ENCODE measurements at places on chromosomes 3 and 15.

- DNase-seq, result no peak
Measured at GRCh38 chr15:99085413-99086326, 19.2 kb upstream of the SYNM start.

GRCh38 chr3:32840086-32840841 is 22.5 kb downstream of the TRIM71 start:
- no peak for DNase-seq

DNA sequence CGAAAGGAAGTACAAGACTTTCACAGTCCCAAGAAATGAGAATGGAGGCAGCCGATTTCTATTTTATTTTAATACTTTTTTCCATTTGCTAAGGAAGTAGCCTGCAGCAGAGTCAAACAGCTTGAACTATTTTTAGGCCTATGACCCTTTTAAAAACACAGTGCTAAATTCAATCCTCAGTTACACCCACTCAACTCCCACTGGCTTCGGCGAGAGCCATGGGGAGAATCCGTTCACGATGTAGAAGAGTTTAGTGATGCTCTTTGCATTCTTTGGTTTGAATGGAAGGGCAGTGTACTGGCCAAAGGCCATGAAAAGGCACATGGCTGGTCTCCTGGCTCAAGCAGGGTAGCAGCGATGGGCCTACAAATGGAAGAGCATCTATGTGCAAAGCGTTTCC is 343.5 kb downstream of the FOXP1 start:
- DNase-seq, result no peak

DNA sequence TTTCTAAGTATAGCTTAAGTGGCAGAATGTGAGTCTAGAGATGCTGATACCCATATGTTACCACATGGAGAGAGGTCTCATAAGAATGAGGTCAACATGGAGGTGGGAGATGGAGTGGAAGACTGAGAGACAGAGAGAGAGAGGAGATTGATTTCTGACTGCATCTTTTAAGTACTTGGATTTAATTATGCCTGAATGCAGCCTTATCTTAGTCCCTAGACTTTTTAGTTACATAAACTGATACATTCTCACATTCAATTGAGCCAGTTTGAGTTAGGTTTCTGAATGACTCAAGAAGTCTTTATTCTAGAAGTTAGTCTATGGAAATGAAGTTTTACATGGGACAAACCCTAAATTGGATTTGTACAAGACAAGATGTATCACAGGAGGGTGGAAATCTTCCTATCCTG is 58.5 kb upstream of the TNFSF10 start:
- no peak for DNase-seq

DNA sequence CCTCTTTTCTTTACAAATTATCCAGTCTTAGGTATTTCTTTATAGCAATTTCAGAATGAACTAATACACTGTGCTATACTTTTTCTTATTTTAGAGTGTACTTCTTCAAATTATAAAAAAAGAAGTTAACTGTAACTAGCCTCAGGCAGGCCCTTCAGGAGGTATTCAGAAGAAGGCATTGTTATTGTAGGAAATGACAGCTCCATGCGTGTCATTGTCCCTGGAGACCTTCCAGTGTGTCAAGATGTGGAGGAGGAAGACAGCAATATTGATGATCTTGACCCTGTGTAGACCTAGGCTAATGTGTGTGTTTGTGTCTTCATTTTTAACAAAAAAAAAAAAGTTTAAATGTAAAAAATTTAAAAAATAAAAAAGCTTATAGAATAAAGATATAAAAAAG is 55.5 kb downstream of the IL12A start:
- no peak for DNase-seq

GRCh38 chr3:184186184-184186901 is at the start of gene ABCF3:
ABCF3 (plus strand) TSS chr3:184186199; CDS start chr3:184186208, 9 bp downstream.
- DNase-seq, result no peak

DNA sequence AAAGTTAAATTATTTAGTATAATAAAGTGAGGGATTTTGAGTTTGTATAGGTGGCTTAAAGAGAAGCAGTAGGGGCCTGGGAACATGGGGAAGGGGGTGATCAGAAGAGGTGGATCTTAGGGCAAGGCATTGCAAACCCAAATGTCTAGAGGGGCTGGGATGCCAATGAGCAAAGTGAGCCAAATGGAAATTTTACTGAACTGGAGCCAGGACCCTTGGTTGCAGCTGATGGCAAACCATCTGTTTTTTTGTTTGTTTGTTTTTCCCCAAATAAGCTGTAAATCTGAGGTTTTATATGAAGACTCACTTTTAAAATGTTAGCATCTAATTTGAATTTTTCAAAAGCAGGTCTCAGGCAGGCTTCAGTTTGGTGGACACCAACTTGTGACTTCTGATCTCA is 14.8 kb upstream of the PARP14 start:
- no peak for DNase-seq

- no peak for DNase-seq
Measured at GRCh38 chr15:81418891-81419290, 44.9 kb upstream of the TMC3 start.

DNA sequence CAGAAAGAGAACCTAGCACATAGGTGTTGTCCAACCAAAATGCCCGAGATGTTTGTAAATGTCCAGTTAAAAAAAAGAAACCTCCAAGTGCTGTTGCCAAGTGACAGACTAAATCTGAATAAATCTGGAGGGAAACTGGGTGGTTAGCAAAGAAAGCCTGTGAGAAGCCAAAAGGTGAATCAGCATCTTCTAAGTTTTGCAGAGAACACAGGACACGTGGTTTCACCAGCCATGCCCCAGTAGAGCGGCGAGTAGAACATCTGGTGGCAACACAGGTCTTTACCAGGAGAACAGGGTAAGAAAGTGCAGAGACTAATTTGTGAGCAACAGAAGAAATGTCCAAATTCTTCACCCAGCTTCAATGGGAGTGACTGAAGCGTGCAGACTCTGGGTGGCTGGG is 986.0 kb downstream of the ROBO2 start:
- no peak for DNase-seq

DNA sequence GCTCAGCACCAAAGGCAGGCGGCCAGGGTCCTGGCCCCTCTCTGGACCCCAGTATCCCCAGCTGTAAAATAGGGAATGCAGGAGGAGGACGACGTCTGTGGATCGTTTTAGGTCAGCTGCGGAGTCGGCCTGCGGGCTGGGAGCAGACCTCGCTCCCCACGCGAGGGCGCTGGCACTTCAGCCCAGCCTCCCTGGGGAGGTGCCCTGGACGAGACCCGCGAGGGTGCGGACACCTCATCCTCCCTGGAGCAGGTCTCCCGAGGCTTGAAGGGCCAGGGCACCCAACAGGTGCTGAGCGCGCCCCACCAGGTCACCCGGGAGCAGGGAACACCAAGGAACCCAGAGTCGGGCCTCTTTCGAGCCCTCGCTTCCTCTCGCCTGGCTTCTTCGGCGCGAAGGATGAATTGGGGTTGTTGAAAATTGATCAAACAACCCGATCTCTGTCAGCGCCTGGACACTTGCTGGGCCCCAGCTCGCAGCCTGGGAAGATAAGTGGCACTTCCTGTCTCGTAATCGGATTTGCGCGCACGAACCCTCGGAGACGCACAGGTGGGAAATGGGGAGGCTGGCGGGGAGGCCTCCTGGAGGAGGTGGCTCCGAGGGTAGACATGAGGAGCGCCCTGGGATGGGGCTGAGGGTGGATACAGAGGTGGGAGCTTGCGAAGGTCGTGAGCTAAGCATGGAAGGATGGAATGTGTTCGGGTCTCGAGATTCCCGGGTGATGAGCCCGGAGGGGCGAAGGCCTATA is 588 bp upstream of the VIPR1 start:
- DNase-seq, result peak; percentile 27

GRCh38 chr15:78921517-78921916 is 23.3 kb downstream of the CTSH start:
- no peak for DNase-seq

- no peak for DNase-seq
Measured at GRCh38 chr15:98668566-98669308, 20.4 kb downstream of the IGF1R start.

- DNase-seq, result no peak
Measured at GRCh38 chr3:53516339-53516738, 21.9 kb downstream of the CACNA1D start.

- DNase-seq, result no peak
Measured at GRCh38 chr15:51709031-51709430, 27.7 kb downstream of the SCG3 start.

GRCh38 chr3:24433838-24434591 is 60.6 kb downstream of the THRB start:
- no peak for DNase-seq

DNA sequence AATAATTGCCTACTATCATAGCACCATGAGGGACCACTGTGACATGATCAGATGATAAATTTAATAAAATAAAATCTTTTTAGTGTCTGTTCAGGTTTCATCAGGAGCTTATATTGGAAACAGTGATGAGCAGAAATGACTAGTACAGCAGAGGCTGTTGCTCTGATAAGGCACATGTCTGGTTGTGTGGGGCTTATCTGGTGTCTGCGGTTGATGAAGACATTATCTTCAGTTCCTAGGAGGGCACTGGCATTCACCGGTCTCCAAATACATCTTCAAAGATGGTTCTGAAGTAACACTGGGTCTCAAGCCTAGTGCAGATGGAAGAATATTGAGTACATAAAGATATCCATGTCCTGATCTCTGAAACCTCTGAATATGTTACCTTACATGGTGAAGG is 125.3 kb downstream of the SUCNR1 start:
- DNase-seq, result no peak

DNA sequence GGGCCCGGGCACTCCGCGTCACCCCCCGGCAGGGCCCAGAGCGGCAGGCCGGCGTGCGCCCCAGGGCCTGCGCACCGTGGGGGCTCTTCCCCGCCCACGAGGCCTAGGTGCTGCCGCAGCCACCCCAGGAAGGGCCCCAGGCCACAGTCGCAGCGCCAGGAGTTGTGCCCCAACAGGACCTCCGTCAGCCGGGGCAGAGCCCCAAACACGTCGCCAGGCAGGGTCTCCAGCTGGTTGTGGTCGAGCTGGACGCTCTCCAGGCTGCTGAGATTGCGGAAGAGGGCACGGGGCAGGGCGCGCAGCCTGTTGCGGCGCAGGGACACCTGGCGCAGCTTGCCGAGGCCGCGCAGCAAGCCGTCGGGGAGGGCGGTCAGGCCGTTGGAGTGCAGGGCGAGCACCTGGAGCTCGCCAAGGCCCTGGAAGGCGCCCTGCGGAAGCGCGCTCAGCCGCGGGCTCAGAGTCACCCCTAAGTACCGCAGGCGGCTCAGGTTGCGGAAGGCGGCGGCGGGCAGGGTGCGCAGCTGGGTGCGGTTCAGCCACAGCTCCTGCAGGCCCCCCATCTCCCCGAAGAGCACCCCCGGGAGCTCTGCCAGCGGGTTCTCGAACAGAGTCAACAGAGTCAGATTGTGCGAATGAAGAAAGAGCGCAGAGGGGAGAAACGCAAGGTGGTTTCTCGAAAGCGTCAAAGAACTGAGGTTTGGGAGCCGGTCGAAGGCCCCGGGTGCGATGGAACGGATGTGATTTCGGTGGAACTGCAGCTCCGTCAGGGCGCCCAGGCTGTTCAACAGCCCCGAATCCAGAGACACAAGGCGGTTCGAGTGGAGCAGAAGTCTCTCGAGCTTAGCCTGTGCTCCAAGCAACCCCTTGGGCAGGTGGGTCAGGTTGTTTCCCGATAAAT is 2.0 kb downstream of the GP5 start:
- DNase-seq, result no peak

DNA sequence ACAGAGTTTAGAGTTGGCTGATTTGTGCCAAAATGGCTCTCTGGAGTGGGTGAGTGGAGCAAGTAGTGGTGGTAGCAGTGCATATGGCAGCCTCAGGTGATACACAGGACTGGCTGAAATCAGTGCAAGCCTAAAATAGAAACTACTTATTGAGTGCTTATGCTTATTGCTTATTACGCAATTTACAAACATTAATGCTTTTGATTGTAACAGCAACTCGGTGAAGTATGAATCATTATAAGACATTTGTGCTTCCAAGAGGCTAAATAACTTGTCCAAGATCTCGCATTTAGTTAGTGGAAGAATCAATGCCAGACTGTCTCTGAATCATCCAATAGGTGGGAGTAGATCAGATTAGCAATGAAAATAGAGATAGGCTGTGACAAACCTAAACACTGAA is 353.8 kb downstream of the NAALADL2 start:
- no peak for DNase-seq

DNA sequence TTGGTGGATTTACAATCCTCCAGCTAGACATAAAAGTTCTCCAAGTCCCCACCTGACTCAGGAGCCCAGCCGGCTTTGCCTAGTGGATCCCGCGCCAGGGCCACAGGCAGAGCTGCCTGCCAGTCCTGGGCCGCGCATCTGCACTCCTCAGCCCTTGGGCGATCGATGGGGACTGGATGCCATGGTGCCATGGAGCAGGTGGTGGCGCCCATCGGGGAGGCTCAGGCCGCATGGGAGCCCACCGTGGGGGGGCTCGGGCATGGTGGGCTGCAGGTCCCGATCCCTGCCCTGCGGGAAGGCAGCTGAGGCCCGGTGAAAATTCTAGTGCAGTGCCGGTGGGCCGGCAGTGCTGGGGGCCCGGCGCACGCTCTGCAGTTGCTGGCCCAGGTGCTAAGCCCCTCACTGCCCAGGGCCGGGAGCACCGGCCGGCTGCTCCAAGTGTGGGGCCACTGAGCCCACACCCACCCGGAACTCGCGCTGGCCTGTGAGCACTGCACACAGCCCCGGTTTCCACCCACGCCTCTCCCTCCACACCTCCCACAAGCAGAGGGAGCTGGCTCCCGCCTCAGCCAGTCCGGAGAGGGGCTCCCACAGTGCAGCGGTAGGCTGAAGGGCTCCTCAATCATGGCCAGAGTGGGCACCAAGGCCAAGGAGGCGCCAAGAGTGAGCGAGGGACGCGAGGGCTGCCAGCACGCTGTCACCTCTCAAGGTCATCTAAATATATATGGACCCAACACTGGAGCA is 38.8 kb upstream of the IGSF11 start:
- DNase-seq, result no peak

- no peak for DNase-seq
Measured at GRCh38 chr3:117788061-117788460, 1078.5 kb downstream of the TUSC7 start.

GRCh38 chr3:133568294-133569014 is 5.0 kb upstream of the CDV3 start:
- DNase-seq, result no peak

- DNase-seq, result no peak
Measured at GRCh38 chr3:64983583-64984359, 296.0 kb upstream of the ADAMTS9 start.

- no peak for DNase-seq
Measured at GRCh38 chr3:158347966-158348365, 223.0 kb upstream of the MLF1 start.

- DNase-seq, result no peak
Measured at GRCh38 chr15:93135997-93136397, 47.0 kb upstream of the RGMA start.

- no peak for DNase-seq
Measured at GRCh38 chr3:89107461-89108290, at the start of gene EPHA3. EPHA3 (plus strand) TSS chr3:89107621; CDS start chr3:89107749, 128 bp downstream.

DNA sequence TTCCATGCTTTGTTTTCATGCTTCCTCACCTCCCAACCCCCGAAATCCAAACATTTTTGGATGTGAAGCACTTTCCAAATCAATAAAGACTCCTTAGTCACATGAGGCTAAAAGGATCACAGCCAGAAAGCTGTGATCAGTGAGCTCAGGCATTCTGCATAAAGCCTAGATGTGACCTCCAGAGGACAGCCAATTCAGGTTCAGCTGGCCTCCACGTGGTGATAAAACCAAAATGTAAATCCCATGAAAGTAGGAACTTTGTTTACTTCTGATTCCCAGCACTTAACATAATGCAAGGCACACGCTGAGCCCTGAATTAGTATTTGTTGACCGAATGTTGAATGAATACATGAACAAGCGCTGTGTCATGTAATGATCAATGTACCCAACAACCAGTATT is 249.5 kb upstream of the EOMES start:
- DNase-seq, result no peak
